ENCODE measurements at places on chromosomes 11 and 22.
A peak's percentile ranks its signal among the peaks of the same experiment; 100 is the strongest.

DNA sequence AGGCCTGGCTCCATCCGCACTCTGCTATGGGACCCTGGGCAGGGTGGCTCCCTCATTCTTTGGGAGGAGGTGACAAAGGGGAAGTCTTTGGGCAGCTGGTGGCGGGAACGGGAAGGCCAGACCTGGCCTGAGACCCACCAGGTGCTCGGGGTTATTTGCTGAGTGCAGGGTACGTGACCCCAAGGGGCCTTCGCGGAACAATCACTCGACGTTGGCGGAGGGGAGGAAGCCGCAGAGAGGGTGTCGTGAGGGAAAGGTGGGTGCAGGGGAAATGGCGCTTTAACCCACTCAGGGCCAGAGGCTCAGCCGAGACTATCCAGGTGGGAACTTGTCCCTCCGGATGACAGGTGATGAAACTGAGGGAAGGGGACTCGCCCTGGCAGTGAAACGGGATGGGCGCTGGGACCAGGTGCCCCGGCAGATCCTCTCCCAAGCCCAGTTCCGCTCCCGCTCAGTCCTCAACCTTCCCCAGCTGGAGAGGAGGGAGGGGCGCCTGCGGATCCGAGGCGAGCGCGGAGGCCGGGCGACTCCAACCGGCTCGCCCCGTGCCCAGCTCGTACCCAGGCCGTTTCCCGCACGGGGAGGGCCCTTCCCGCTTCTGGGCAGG is 911 bp downstream of the A4GALT start:
- no peak for DNase-seq

- DNase-seq, result no peak
Observed at GRCh38 chr11:125313271-125314219, 149.0 kb downstream of the PKNOX2 start.

DNA sequence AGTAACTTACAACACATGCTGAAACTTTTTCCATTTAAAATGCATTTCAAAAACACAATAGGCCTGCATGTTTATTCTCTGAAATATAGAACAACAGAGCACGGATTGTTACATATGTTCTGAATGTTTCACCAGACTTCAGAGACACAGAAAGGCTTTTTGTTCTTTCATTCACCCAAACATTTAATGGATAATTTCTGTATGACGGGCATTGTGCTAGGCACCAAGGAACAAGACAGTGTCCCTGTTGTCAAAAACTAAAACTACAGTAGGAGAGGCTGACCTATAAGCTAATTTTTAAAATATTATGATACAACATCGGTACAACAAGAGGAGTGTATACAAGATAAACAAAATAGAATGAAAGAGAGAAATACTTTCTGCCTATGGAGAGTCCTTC is 81.9 kb upstream of the TEAD1 start:
- DNase-seq, result no peak

- DNase-seq, result no peak
Observed at GRCh38 chr11:77547863-77548551, 41.7 kb upstream of the AQP11 start.

GRCh38 chr11:11036848-11037732 is 179.2 kb upstream of the ZBED5 start:
- DNase-seq, result peak; percentile 16

DNA sequence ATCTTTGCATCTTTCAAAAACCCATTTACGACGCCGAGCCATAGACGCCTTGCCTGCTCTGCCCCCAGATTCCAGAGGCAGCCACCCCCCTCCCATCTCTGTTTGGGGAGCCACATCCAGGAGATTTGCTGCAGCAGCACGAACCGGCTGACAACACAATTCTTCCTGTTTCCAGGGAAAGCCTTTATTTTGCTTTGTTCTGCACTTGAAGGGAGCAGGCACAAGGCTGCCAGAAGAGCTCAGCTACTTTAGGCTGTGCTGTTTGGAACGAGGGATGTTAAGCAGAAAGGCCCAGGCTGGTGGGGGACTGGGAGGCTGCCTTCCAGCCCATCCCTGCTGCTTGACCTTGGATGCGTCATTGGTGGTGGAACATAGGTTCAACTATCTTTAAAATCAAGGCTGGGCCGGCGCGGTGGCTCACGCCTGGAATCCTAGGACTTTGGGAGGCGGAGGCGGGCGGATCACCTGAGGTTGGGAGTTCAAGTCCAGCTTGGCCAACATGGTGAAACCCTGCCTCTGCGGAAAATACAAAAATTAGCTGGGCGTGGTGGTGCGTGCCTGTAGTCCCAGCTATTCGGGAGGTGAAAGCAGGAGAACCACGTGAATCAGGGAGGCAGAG is 243.9 kb downstream of the MIAT start:
- no peak for DNase-seq

GRCh38 chr11:75028321-75028720 is 39.6 kb downstream of the NEU3 start:
- DNase-seq, result no peak

DNA sequence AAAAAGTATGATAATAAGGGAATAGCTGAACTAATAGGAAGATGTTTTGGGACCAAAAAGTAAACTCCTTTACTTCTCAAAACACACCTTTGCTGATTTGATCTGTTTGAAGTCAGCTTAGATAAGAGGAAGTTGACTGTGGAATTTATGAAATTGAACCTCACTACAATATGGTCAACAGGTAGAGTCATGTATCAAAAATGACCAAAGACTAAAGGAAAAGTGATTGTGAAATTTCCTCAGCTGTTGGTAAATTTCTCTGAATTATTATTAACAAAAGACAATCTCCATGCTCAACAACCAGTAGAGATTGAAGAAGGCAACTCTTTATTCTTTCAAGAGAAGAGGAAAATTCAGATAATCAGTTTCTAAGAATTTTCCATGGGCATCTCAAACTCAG is 826.5 kb downstream of the KCNA4 start:
- no peak for DNase-seq

GRCh38 chr11:48106166-48106565 is 110.4 kb upstream of the OR4B1 start:
- DNase-seq, result no peak

GRCh38 chr22:23180893-23181720 is 798 bp downstream of the BCR start:
- DNase-seq, result no peak

DNA sequence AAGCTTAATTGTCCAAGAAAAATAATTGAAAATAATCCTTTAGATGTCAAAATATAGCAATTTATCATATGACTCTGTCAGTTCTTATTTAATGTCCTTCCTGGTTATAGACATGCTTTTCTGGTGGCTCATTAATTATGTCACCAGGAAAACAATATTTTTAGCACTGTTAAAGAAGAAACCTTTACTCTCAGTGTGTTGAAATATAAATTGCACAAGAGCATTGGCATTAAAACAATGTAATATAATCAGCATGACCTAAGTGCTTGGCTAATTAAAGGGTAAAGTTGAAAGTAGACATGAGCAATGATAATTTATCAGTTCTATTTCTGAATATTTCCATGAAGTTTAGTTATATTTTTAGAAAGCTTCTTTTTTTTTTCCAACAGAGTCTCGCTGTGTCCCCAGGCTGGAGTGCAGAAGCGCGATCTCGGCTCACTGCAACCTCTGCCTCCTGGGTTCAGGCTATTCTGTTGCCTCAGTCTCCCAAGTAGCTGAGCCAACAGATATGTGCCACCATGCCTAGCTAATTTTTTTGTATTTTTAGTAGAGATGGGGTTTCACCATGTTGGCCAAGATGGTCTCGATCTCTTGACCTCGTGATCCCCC is 232.3 kb downstream of the JRKL start:
- DNase-seq, result no peak

DNA sequence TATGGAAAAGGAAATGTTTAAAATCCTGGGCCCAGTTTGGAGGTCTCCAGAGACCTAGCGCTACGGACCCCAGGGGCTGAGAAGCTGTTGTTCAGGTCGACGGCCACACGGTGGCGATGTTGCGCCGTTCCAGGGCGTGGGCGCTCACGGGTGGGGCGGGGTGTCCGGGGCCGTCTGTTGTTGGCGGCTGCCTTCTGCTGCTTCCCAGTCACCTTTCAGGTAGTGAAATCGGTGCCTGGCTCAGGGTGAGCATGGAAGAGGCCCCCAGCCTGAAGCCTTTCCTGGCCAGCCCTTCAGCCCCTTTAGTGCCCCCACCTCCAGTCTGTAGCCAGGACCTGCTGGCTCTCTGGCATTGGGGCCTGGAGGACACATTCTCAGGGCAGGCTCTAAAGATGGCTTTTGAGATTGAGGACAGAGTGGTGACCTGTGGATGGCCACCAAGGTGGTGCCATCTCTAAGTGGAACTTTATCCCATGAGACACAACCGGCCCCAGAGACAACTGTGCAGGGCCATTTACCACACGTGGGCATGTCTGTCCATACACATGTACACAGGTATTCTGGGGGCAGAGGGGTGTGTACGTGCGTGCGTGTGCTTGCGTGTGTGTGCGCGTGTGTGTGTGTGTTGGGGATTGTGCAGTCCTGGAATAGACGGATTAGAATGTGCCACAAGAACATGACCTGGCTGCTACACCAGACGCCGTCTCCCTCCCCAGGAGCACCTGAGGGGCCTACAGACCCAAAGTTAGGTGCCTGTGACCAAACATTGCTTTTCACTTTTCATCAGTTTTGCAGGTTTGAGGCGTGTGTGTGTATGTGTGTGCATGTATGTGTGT is 53.8 kb downstream of the ST14 start:
- DNase-seq, result peak; percentile 52

DNA sequence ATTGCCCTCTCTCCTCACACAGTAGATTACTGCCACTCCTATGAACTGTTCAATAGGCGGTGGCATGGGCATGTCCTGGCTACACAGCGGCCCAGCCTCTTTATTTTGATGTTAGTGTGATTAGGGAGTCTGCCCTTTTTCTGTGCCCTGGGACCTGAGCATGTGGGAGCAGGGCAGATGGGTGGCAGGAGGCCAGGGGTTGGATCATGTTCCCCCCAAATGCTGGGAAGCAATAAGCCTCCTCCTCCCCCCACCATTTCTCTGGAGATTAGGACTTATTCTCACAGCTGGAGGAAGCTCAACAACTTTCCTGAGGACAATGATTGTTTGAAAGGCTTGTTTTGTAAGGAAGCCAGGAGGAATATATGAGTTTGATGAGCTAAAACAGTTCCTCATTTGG is 848 bp downstream of the HEPN1 start:
- no peak for DNase-seq

- DNase-seq, result no peak
Observed at GRCh38 chr22:27654546-27655445, 146.8 kb downstream of the MN1 start.

DNA sequence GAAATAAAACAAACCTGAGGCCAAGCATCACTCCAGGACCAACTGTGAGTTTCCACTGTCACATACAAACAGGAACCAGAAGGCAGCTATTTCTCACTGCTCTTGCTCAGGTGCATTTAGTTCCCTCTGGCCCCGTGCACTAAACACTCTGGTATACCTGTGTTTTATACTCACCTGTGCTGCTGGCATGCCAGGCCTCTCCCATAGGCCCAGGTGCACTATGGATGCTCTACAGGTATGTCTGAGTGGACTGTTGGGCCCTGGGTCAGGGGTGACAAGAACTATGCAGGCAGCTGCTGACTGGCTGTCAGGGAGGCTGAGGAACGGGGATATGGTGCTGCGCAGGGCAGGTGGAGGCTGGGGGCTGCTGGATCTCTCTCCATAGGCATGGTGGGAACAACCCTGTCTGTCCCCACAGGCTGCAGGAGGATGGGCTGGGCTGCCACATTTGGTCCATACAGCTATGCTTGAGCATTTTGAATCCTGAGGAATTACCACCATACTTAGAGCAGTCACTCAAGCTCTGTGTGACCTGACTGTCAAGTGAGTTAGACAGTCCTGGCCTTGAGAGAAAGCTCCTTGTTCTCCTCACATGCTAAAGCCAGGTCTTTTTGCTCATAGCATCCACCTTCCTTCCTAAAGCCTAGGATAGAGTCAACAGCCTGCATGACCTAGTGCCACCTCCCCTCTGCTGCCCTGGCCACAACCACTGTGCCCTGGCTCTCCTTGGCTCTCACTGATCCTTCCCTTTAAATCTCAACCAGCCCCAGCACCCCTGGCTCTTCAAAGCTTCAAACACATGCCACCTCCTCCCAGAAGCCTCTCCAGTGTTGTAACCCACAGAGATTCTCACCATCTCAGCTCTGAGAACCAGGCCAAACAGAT is 72.9 kb downstream of the C11orf58 start:
- no peak for DNase-seq

- DNase-seq, result no peak
Observed at GRCh38 chr11:85809863-85810262, 1.1 kb downstream of the SYTL2 start.

DNA sequence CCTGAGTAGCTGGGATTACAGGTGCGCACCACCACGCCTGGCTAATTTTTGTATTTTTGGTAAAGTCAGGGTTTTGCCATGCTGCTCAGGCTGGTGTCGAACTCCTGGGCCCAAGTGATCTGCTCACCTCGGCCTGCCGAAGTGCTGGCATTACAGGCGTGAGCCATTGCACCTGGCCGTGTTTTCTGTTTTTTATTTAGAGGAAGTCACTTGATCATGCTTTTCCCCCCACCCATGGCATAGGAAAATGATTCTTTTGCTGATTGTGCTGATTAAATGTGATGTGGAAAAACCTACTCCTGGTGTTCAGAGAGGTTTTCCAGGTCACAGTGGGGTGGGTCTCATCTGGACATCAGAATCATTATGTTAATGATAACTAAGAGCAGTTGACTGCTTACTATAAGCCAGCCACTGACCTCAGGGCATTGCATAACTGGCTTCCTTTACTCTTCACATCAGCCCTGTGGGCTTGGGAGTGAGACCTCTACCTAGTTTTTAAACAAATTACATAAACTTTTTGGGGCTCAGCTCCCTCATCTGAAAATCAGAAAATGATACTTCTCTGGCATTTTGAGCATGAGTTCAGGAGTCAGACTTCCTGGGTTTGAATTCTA is 71.0 kb downstream of the PTPRJ start:
- no peak for DNase-seq

DNA sequence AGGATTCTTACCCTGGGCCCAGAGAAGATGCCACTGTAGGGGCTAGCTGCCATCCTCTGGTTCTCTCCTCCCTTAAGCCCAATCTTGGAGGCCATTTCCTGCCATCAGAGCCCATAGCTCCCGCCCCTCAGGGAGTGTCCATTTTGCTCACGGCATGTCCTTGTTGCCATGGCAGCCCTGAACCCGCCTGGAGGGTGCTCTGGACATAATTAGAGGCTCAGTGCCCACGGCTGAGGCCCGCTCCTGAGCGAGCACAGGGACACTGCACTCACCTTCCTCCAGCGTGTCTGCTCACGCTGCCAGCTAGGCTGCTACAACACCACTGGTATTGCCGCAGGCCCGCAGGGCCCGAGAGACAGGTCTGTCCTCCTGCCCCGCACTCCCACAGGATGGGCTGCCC is 11.1 kb upstream of the SUSD2 start:
- DNase-seq, result no peak
